H1 (cell line): ENCODE measurements at places on chromosomes 12 and 14. TPM values are rescaled to one million over a fixed set of nuclear protein-coding genes. Genes with fewer than 3 reads are reported as not detected.

DNA sequence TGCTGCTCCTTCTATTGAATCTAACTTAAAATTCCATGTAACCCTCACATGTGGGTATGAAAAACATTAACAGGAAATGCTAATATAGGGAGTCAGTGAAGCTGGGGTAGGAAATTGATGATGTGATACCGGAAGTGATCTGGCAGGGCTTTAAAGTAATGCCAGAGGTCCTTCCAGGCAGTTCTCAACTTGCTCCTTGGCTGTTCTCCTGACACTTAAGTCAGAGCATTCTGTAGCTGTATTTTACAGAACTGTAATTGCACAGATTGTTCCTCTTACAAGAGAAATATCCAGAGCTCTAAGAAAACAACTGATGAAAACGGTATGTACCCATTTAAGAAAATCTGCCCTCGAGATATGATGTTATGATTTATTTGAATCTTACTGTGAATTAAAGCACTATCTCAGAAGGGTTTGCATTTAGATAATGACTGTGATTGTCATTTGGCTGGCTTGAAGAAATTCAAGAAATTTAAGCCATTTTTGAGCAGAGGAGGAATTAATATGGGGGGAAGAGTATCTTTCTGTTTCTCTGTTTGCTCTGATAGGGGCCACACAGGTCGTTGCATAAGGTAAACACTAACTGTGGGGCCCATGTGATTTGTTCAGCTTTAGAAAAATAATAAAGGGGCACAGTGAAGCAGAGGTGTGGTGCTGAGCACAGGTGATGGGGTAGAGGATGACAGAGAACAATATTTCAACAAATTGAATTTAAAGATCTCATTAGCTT is 88.4 kb downstream of the BBS10 start:
- DNase-seq: no peak

- DNase-seq: no peak
These were observed 1248.3 kb upstream of the USP15 start for GRCh38 chr12:61011767-61012423.

LTBR gene
- polyA plus RNA-seq: 5.1 and 9.2 TPM in 2 replicates

GRCh38 chr12:120996133-120996746 is 17.9 kb downstream of the HNF1A start:
- DNase-seq: no peak

UNC79 gene
- polyA plus RNA-seq: 1.5 and 1.8 TPM in 2 replicates

MYO1H gene
- 0.03 and 0.05 TPM in 2 replicates for polyA plus RNA-seq

FGFR1OP2 gene
- 8.1 and 8.8 TPM in 2 replicates for polyA plus RNA-seq

OR11H12 gene
- not detected in 2 replicates for polyA plus RNA-seq

AMHR2 gene
- polyA plus RNA-seq: 0.29 and 0.47 TPM in 2 replicates

- no peak for DNase-seq
These were observed 72.8 kb upstream of the NPAS3 start for GRCh38 chr14:32865827-32866376.

ACSS3 gene
- polyA plus RNA-seq: 12.9 and 14.4 TPM in 2 replicates

GRCh38 chr14:95500201-95500681 is 16.2 kb downstream of the SYNE3 start:
- DNase-seq: no peak

- no peak for DNase-seq
These were observed 1.4 kb downstream of the TOMM20L start for GRCh38 chr14:58397156-58397555.

- DNase-seq: no peak
These were observed 2.6 kb upstream of the KRT71 start for GRCh38 chr12:52555577-52555976.

SMCO2 gene
- polyA plus RNA-seq: 0.11 and 0.24 TPM in 2 replicates

GRCh38 chr12:79624378-79624777 is 66.4 kb downstream of the PAWR start:
- DNase-seq: no peak

MARCHF9 gene
- polyA plus RNA-seq: 6.6 and 7.8 TPM in 2 replicates

DNA sequence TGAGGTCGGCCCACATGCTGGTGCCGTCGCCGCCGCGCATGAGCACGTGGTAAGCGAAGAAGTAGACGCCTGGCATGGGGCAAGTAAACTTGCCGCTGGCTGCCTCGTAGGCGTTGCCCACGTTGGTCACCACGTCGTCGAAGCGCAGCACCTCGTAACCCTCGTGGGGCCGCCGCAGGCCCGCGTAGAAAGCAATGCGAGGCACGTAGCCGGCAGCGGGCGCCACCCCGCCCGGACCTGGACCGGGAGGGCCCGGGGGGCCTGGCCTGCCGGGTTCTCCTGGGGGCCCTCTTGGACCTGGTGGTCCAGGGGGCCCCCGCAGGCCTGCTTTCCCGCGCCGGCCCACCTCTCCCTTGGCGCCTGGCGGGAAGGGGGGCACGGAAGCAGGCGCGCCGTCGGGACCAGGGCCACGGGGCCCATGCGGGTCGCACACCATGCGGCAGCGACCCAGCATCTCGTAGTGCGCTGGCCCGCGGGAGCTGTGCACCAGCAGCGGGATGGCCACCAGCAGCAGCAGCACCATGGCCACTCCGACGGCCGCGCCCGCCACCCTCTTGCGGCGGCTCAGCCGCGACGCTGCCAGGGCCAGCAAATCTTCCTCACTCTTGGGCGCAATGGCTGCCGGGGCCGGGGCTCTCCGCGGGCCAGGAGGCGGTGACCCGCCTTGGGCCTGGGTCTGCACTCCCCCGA is 888 bp downstream of the C1QL4 start:
- no peak for DNase-seq

DNA sequence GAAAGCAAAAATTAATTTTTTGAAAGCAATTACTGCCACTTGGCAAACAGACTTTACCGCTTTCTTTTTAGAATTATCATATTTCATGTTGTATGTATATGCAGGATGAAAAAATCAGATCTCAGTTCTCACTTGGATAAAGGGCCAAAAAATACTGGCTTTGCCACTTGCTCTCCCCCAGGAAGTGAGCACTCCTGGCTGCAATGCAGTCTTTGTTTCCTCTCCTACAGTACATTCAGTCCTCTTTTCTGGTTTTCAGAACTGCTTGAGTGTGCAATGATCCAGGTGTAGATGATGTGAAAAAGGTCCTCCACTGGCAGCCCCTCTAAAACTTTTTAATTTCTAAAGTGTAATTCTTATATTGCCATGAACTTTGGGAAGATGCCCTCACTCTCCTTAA is 183.4 kb downstream of the SLC25A21 start:
- DNase-seq: no peak

DNA sequence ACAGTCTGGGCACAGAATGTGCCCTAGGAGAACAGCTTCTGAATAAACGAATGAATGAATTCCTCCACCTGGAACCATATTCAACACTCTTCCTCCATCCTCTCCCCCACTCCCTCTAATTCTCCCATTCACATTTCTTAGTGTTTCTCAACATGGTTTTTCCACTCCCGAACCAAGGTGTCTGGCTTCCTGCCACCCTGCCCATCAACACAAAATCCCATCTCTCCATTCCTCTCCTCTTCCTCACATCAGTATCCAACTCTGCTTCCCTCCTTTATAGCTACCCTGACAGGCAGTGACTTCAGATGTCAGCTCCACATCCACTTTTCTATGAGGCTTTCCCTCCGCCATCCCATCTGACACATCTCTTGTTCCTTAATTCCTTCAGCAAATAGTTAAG is 2.9 kb downstream of the TNFRSF1A start:
- DNase-seq: no peak

DNA sequence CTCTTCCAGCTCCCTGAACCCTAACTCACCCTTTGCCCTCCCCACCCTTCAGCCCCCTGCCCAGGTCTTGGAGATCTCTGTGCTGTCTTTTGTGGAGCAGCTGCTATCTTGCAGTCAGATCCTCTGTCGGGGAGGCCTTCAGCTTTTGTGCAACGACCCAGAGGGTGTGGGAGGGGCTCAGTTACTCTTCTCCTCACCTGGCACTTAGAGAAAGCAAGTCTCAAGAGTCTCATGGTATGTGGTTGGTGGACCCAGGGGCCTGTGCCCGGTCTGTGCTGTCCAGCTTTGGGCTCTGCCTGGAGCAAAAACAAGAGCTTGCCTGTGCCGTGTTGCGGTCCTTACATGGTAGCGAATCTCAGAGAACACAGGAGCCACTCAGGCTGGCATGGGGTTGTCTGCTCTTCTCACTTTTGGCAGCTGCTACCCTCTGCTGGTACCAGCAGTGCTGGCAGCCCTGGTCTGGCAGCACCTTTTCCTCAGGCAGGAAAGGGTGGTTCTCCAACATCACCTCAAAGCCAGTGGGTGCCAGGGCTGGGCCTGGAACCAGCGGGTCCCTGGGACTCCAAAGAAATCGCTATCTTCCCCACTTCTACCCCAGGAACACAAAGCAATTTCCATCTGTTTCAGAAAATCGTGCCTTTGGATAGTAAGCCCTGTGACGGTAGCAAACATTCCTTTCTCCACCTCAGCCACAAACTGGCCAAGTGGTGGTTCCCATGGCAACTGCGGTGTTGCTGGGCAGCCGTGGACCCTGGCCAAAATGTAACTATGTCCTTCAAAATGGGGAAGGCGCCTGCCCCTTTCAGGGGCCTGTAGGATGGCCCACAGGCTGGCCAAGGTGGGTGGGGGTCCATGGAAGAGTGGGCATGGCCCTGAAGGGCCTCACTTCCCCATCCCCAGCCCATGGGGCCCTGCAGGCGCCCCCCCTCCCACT is 90.0 kb downstream of the RIN3 start:
- no peak for DNase-seq

GRCh38 chr14:97945631-97946030 is 1148.4 kb downstream of the VRK1 start:
- no peak for DNase-seq

GRCh38 chr12:111074965-111075364 is 154.6 kb upstream of the MYL2 start:
- no peak for DNase-seq

GRCh38 chr12:114703060-114703493 is 19.1 kb upstream of the TBX3 start:
- DNase-seq: no peak

GRCh38 chr14:69675877-69676416 is 64.6 kb downstream of the SUSD6 start:
- no peak for DNase-seq

GRCh38 chr14:79571366-79571765 is 639.9 kb downstream of the DIO2 start:
- no peak for DNase-seq

LLPH gene
- polyA plus RNA-seq: 1.1 and 2.3 TPM in 2 replicates

OR6C76 gene
- not detected in 2 replicates for polyA plus RNA-seq

TSPAN19 gene
- 0.05 and 0.09 TPM in 2 replicates for polyA plus RNA-seq

DNA sequence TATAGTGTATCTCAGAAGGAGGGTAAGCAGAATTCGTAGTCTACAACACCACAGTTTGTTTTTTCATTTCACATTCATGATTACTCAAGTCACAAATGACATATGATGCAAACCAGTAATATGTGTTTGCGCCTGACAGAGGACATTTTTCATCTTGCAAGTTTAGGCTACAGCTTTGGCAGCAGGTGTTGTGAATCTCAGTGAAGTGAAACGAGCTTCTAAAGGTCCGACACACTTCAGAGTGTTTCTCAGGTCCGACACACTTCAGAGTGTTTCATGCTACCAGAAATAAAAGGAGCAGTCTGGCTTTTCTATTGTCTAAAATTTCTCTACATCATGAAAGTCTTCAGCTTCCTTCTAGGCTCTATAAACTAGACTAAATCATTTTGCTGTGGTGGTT is 22.7 kb downstream of the CLEC14A start:
- no peak for DNase-seq

- no peak for DNase-seq
These were observed 11.8 kb upstream of the POLR3B start for GRCh38 chr12:106345746-106346145.

BCL11B gene
- 0.63 and 0.80 TPM in 2 replicates for polyA plus RNA-seq

FIGNL2 gene
- polyA plus RNA-seq: 7.1 and 10.9 TPM in 2 replicates

GRCh38 chr12:67893022-67893580 is 96.1 kb upstream of the IFNG-AS1 start:
- DNase-seq: no peak

DNA sequence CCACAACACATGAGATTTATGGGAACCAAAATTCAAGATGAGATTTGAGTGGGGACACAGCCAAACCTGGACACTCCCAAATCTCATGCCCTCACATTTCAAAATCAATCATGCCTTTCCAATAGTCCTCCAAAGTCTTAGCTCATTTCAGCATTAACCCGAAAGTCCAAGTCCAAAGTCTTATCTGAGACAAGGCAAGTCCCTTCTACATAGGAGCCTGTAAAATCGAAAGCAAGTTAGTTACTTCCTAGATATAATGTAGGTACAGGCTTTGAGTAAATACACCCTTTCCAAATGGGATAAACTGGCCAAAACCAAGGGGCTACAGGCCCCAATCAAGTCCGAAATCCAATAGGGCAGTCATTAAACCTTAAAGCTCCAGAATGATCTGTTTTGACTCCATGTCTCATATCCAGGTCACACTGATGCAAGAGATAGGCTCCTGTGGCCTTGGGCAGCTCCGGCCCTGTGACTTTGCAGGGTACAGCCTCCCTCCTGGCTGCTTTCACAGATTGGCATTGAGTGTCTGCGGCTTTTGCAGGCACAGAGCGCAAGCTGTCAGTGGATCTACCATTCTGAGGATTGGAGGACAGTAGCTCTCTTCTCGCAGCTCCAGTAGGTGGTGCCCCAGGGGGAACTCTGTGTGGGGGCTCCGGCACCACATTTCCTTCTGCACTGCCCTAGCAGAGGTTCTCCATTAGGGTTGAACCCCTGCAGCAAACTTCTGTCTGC is 60.1 kb downstream of the LRIG3 start:
- DNase-seq: no peak

KRT71 gene
- polyA plus RNA-seq: not detected in 2 replicates

DNA sequence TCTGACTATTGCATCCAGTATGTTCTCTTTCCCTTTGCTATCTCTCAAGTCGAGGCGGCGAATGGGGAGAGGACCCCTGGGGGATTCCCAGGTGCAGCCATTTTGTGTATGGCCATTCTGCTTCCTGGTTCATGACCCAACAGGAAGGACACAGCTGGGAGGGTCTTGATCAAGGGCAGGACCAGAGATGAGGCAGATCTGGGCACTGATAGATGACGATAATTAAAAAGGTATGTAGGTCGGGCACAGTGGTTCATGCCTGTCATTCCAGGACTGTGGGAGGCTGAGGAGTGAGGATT is 73.9 kb downstream of the EID3 start:
- DNase-seq: no peak

STXBP6 gene
- polyA plus RNA-seq: 6.0 and 9.4 TPM in 2 replicates

PZP gene
- polyA plus RNA-seq: 0.05 and 0.08 TPM in 2 replicates

DNA sequence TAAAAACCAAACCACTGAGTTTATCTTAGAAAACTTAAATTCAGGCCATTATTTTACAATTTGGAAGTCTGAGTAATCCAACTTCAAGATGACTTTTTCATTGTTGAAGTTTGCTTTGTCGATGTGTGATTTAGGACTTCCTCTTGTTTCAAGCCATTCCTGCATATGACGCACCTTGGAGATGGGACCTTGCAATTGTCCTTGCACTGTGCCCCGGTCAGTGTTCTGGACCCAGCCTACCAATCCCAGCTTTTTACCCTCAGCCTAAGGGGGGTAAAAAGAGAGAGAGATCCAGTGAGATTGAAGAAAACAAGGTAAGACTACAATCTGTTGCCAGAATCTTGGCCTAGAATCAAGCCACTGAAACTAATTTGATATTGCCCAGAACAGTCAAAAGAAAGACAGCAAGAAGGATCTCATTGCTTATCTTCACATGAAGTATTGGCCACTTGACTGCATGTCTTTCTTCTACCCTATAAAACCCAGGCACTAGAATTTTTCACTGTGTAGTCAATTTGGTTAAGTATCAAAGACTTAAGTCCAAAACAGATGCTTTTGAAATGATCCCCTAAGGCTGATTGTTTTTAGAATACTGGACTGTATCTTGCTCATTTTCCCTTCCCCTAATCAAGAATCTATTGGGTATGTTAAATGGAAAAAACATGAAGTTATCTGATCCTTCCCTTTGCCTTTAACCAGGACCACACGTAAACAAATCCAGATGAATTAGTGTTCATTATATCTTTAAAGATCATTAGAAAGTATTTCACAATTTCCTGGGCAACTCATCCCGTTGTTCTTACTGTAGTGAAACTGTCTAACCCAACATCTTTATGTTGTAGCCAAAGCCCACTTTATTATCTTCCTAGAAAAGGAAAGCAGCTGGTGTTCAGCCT is 2.4 kb upstream of the MLH3 start:
- DNase-seq: no peak
